SJCRH30 (cell line): ENCODE measurements at places on chromosomes 11 and 22.

- DNase-seq, result no peak
Measured at GRCh38 chr11:816433-816779, 2.3 kb upstream of the PNPLA2 start.

DNA sequence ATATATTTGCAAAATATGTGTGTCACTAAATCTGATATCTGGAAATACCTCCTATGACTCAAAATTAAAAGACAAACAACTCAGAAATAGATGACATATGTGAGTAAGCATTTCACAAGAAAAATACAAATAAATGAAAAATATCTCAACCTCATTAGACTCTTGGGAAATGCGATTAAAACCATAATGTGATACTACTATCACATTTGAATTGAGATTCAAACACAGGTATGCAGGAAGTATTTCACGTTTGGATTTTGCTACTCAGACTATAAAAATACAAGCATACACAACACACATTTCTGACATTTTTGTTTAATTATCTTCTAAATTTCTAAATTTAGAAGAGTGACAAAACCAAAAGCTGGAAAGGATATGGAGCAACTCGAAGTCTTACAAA, 811.9 kb upstream of the LRRC4C start:
- DNase-seq, result no peak

DNA sequence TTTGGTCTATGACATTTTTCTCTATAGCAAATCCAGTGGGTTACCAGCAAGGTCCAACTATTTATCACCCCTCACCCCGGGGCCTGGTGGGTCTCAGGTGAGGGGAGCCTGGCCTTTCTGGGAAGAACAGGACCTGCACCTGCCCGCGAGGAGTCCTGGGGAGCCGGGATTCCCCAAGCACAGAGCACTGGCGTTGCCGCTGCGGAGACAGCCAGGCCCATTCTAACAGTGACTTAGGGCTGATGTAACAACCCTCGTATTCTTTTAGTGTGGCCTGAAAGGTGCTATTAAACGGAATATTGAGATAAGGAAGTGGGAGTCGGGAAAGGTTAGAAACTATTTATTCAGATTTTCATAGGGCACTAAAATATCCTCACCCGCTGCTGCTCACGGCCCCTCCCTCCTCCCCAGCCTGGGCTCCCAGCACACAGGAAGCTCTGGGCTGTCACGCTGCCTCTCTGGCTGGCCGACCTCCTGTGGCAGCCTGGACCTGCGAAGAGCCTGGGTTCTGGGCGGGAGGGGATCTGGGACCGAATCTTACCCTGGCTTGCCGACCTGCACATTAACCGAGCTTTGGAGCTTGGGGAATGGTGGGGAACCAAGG, 141.2 kb downstream of the MIAT start:
- DNase-seq, result no peak

DNA sequence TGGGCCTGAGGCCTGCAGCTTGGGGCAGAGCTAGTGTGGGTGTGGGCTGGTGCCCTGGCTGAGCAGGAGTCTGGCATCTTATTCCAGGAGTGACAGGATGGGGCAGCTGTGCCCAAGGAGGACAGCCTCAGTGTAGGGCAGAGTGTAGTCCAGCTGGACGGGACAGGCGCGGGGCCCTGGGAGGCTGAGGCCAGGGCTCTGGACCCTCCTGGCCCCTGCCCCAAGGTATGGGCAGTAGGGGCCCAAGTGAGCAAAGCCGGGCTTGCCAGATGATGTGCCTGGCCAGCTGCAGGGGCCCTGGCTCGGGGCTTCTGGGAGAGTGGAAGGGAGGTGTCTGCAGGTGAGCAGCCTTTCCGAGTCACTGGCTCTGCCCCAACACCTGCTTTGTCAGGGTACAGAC, 1190.9 kb downstream of the BRD1 start:
- DNase-seq, result no peak

DNA sequence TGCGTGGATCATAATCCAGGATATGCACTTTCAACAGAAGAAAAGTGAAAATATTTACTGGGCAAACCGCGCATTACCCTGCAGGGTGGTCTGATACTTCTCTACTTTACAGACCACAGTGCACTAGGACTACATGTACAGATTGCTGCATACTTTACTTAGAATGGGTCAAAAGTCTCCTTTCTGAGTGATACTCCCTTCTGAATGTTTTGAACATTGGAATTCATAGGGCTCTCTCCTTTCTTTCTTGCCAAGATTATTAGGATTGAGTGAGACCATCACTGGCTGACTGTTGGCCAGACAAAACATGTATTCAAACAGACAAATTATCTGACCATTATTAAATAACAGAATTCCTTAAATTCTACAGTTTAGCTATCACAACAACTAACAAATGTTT, 6.6 kb upstream of the FIBIN start:
- no peak for DNase-seq

- DNase-seq, result no peak
Measured at GRCh38 chr11:39268176-39268690, 2191.2 kb downstream of the LRRC4C start.

GRCh38 chr22:49883294-49883640, 29.6 kb downstream of the ZBED4 start:
- DNase-seq, result no peak
